ENCODE measurements at places on chromosomes 12 and 14.

- DNase-seq = no peak
Observed at GRCh38 chr12:109793826-109794501, 39.2 kb downstream of the TRPV4 start.

DNA sequence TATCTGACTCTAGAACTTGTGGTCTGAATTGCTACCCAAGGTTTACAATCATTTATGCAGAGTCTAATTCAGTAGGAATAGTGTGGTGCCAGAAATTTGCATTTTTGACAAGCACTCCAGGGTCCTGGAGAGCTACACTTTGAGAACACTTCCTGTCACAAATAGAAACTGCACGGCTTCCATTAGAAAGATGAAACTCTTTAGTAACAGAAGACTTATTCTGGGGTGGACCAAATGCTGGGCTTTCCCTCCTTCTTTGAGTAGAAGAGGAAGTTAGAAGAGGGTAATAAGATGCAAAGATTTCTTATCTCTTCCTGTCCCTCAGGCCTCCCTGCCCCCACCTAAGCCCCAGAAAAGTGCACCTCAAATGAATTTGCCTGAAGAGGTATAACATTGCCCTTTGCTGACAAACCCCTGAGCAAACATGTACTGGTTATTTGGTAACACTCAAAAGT, 28.4 kb downstream of the DGLUCY start:
- no peak for DNase-seq

DNA sequence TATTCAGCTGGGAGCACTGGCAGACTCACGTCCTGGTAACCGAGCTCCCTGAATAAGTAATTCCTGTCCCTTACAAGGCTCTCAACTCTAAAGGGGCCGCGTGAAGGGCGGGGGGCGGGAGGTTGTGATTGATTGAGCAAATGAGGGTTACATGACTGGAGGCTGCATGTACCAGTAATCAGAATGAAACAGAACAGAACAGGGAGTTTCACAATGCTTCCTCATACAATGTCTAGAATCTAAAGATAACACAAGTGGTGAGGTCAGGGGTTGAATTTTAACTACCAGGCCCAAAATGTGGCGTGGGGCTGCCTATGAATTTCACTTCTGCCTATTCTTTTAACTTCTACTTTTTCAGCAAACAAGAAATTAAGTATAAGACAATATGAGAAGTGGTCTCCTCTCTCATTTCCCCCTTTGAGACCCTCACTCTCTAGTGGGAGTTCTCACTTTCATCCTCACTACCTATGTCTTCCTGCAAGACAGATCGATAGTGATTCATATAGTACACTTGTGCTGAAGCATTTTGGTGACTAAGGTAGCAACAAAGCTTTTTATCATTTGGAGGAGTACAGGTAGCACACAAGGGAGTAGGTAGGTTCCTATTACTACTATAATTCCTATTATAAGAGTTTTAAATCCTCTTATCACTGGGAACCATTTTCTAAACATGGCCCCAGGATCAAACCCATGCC, 239.8 kb downstream of the KTN1 start:
- no peak for DNase-seq

GRCh38 chr12:1949771-1950470, 31.5 kb upstream of the CACNA2D4 start:
- no peak for DNase-seq

DNA sequence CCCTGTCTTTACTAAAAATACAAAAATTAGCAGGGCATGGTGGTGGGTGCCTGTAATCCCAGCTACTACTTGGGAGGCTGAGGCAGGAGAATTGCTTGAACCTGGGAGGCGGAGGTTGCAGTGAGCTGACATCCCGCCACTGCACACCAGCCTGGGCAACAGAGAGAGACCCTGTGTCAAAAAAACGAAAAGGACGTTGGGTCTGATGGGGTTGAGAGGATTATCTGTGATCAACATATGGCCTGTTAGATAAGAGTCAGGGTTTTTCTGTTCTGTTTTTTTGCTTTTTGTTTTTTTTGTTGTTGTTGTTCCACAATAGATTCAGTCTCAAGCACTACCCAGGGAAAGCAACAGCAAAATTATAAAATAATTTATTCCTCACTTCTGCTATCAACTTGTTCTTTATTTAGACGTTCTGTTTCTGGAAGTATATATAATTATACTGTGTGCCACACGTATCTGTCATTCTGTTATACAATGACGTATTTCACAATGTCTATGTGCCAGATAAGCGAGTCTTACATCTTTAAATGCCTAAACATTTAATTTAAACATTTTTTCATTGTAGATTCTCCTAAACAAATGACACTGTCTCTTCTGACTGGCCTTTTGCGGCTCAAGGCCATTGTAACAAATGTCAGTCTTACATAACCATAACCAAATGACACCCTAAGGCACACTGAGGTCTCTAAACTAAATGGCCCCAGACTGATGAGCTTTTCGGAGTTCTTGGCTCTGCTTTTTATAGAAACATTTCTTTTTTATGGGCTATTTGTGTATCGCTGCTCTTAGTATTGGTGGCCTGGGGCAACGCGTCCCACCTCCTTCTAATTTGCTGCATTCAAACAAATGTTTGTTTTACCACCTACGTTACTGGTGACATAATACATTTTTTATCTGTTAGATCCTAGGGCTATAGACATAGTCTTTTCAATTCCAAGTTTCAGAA, 7.2 kb upstream of the P2RX4 start:
- DNase-seq = no peak

DNA sequence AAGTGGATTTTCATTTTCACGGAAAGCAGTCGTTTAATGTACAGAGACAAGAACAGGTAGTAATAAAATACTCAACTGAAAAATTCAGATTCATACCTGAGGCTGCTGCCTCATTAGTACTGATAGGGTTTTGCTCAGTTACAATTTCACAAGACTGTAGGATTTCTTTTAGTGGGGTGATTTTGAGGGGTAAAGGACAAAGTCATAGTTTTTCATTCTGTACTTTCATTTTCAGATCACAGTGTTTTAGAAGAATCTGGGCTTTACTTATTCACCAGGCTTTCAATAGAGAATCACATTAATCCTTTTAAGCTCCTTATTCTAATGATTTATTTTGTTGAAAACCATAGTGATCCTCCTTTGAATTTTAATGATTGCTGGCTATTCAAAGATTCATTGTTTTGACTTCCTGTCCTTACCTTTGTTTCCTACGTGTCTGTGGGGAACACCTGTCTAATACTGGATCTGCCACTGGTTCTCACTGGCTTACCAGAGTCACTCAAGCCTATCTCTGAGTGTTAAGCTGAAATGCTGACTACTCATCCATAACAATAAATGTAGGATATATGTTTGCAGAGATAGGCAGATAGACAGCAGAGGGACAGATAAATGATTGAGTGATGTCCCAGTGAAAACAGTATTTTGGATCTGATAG, 243.8 kb upstream of the NPAS3 start:
- no peak for DNase-seq

- no peak for DNase-seq
Observed at GRCh38 chr14:29856516-29856915, 71.1 kb downstream of the PRKD1 start.

GRCh38 chr14:48738186-48738925, 847.8 kb downstream of the RPS29 start:
- DNase-seq = no peak

DNA sequence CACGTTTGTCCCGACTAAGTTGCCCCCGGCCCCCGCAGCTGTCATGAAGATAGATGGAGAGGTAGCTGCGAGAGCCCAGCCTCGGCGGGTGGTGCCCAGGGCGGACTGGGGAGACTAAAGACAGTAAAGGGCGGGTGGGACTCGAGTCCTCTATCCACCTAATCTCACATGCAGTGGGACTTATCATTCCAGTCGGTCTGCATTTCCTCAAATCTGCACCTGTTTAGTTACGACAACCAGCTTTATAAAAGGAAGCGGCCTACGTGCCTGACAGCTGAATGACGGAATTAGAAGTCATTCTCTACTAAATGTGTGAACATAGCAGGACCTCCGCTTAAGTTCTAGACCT, 109.8 kb upstream of the EGLN3 start:
- no peak for DNase-seq

GRCh38 chr12:49662998-49663843, 39.9 kb downstream of the PRPF40B start:
- DNase-seq = peak; percentile 71

DNA sequence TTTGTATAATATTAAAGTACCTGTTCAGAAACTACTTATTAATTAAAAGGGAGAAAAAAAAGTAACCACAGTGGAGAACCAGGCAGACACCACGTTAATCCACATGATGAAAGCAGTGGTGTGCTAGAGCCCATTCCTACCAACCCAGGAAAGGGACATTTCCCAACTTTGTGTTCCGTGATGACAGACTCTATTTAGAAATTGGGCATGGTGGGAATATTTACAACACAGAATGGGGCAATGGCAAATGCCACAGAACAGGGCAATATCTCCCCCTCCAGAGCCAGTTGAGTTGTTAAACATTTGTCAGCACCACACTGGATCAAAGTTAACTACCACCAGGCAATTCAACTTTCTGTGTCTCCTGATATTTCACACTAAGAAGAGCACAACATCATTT, 1.2 kb upstream of the HIGD1C start:
- DNase-seq = no peak

- no peak for DNase-seq
Observed at GRCh38 chr12:130514149-130514551, 176.5 kb downstream of the PIWIL1 start.

DNA sequence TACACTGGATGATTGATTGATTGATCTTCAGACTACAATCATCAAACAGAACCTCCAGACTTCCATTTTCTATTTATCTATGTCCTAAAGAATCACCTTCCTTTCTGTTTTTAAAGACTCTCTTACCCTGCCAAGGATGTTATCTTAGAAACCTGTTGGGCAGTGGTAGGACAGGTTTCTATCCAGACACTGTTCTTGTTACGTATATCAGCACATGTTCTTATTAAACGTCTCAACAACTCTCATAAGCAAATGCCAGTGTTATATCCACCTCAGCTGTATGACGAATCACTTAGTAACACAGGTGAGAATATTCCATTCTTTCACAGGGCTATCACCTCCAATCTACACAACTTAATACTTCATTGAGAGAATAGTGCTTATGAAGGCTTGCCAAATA, 40.2 kb upstream of the RPL10L start:
- no peak for DNase-seq

DNA sequence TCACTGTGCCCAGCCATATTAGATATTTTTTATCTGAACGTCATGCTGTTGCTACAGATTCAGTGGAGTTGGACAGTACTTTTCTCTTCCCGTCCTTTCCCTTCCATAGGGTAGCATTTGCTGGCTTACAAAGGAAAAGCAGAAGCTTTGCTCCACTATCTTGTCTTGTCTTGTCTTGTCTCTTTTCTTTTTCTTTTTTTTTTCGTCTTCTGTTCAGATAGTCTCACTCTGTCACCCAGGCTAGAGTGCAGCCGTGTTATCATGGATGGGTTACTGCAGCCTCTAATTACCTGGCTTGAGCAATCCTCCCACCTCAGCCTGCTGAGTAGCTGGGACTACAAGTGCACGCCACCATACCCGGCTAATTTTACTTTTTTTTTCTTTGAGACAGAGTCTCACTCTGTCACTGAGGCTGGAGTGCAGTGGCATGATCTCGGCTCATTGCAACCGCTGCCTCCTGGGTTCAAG, 21.1 kb downstream of the OR10G3 start:
- DNase-seq = no peak

GRCh38 chr12:49827401-49828099, 663 bp downstream of the NCKAP5L start:
- DNase-seq = peak; percentile 64

DNA sequence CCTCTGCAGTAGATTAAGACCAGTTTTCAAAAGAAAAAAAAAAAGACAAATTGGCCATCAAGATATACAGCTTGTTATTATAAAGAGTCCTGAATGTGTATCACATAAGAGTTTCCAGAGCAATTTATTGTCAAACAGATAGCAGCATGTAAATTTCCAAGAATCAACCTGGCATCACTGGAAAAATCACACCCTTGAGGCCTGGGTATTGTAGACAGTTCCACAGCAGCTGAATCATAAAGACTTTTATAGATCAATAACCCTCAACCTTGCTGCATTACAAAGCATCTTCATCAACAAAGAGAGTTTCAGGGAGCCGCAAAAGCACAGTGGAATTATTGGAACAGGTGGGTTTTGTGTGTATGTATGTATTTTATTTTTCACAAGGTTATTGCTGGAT, 94.6 kb upstream of the LRIG3 start:
- no peak for DNase-seq

- no peak for DNase-seq
Observed at GRCh38 chr12:46177837-46178608, 90.8 kb downstream of the SLC38A1 start.

DNA sequence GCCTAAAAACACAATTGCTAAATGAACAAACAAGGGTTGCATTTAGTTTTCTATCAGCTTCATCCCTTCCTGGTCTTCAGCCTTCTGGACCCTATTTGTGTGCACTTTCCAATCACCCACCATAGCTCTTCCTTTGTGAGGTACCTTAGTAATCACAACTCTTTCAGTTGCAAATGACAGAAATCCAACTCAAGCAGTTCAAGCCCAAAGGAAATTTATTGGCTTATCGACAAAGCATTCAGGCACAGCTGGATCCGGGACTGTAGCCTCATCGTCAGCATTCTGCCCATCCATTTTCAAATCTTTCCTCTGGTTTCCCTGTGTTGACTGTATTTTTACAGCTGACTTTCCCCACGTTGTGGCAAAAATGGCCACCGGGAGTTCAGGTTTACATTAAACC, 148.6 kb upstream of the VASH1 start:
- no peak for DNase-seq

DNA sequence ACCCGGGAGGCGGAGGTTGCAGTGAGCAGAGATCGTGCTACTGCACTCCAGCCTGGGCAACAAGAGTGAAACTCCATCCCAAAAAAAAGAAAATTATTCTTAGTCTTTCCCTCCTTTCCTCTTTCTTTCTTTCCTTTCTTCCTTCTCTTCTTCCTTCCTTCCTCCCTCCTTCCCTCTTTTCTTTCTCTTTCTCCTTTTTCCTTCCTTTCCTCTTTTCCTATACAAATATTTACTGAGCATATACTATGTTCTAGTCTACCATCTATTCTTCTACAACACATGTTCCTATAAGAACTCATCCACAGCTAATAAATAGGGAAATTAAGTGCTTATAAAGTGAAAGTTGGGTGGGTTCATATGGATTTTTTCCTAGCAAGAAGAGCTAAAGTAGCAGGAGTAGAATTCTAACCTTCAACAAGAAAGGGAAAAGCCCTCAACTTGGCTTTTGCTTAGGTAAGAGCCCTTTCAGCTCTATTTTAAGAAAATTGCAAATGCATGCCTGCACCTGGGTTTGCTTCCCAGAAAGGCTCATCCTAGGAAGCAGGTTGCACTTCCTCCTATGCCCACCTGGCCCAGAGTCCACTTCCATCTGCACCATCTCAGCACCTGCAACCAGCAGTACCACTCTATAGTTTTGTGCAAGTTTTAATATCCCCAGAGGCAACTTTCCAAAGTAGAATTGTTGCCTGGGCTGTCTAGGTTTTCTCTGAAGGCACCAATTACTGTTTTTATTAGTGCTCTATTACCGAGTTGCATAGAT, 122.0 kb upstream of the CCND2 start:
- no peak for DNase-seq
